Osteoblast (primary cell): ENCODE measurements at places on chromosomes 2 and 18. TPM values are rescaled to one million over a fixed set of nuclear protein-coding genes. Genes with fewer than 3 reads are reported as not detected.
A peak's percentile ranks its signal among the peaks of the same experiment; 100 is the strongest.

The NFU1 gene
- 34.0 and 36.2 TPM in 2 replicates for total RNA-seq

The SPP2 gene
- total RNA-seq = not detected in 2 replicates

The CNGA3 gene
- 0.29 and 0.36 TPM in 2 replicates for total RNA-seq

The SCN2A gene
- total RNA-seq = 2.2 and 5.0 TPM in 2 replicates

The TOGARAM2 gene
- total RNA-seq = under 0.01 and 0.72 TPM in 2 replicates

The CLEC4F gene
- not detected in 2 replicates for total RNA-seq

The IDH1 gene
- total RNA-seq = 181 and 226 TPM in 2 replicates

The PTPRN gene
- under 0.01 and 1.2 TPM in 2 replicates for total RNA-seq

DNA sequence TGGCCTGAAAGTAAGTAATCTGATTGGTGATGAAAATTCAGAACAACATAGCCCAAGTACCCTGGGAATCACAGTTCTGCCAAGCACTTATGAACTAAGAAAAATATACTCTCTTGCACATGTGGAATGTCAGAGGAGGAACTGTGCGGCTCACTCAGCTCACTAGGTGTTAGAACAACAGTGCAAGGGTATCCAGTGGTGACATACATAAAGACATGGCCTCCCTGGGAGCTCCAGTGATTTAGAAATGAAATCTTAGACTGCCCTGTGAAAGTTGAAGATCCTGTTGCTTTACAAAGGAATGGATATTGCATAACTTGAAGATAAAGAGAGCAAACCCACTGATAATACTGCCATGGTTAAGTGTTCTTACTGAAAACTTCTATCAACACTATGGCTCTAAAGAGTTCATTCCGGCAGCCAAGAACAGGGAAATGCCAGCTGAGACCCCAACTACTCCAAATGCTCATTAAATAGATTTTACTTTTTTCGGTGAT lies 246.2 kb downstream of the ARHGAP15 start:
- no peak for DNase-seq
- no peak overlapping the region for H3K4me3 ChIP-seq
- H3K4me1 ChIP-seq = no peaks in the 10 kb centered on the region
- no peaks in the 10 kb centered on the region for H3K27me3 ChIP-seq
- H3K27ac ChIP-seq = no peak overlapping the region
- H3K36me3 ChIP-seq = no peaks in the 10 kb centered on the region

- no peak overlapping the region for H3K4me3 ChIP-seq
- no peak overlapping the region for H3K27ac ChIP-seq
- H3K36me3 ChIP-seq = no peaks in the 10 kb centered on the region
- DNase-seq = no peak
- peaks cover 14% of the 10 kb centered on the region for H3K4me1 ChIP-seq
These were observed 163.3 kb downstream of the METTL4 start for GRCh38 chr18:2407961-2408360.

DNA sequence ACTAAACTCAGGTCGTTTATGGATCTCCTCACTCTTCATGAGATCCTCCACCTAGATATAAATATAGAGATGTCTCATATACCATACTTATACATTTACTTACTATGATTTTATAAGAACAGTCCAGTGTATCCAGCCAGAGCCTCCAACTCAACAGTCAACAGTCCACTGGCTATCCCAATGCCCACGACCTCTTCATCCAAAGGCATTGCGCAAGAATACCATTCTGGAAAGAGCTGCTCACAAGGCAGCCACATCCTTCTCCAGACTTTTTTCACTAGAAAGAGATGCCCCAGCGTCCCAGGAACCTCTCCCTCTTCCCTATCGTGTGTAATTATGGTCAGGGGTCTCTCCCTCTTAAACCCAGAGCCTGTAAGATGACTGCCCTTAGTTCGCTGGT lies 448.8 kb downstream of the LRATD1 start:
- no peak overlapping the region for H3K4me3 ChIP-seq
- no peaks in the 10 kb centered on the region for H3K36me3 ChIP-seq
- no peak overlapping the region for H3K27ac ChIP-seq

DNA sequence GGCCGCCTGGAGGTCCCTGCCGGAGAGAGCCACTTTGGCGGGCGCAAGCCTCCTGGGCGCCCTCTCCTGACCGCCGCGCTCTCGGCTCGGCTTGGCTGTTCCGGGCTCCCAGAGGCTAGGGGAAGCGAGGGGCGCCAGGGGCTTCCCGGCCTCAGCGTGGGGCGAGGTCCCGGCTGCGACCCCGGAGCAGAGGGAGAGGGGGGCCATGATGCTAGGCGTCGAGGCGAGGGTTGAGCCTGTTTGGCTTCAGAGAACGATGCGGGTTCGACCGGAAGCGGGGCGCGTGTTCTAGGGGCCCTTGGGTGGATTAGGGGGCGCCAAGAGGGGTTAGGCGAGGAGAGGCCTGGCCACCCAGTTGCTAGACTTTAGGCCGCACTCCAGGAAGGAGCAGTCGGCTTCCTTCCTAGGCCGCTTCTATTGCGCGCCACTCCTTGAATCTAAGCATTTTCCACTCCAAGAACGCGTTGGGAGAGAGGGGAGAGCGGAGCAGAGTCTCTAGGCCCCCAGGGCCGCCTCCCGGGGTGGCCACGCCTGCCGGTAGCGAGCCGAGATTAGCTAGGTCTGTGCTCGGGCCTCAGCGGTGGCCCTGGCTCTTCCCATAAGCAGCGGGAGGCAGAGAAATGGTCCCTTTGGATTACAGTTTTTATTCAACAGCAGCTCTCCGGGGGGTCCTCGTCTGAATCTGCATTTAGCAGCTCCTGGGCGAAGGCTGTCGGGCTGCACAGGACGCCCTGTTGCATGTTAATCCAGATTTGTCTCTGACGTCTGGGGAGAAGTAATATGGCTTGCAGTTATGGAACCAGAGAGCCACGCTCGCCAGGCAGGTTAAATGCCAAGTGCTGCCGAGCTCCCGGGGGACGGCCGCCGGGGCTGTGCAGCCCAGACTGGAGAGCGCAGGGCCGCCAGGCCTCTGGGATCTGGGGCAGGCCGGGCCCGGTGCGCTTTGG lies 11.3 kb downstream of the MEIS1 start:
- H3K36me3 ChIP-seq = peaks cover 27% of the 10 kb centered on the region
- no peaks in the 10 kb centered on the region for H3K27me3 ChIP-seq
- no peak for DNase-seq
- H3K4me1 ChIP-seq = no peaks in the 10 kb centered on the region

DNA sequence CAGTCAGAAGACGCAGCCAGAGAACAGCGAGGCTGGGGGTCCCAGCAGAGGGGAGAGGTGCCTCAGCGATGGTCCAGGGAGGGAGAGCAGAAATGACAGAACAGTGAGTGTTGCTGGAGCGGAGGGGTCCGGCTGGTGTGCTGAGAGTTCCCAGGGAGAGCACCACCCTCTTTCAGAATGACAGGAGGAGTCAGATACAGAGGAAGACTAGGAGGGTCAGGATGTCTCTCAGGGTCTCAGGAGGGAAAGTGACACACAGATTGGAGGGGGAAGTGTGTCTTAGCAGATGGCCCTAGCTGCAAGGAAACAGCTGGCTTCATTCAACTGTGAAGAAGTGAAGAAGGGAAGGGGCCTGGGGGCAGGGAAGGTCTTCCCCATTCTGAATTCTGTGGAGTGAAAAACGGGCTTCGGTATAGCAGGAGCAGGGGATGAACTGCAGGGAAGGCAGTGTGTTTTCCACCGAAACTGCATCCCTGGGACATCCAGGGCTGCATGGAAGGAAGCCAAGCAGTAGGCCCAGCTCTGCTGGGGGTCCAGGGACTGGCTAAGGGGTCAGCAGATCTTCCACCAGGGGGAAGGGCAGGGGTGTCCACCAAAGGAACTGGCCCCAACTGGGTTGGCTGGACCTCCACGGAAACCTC lies 90.0 kb upstream of the OTOS start:
- H3K4me3 ChIP-seq = no peak overlapping the region
- DNase-seq = peak; percentile 77
- no peaks in the 10 kb centered on the region for H3K27me3 ChIP-seq
- H3K36me3 ChIP-seq = no peaks in the 10 kb centered on the region

- DNase-seq = peak; percentile 31
- peaks cover 10% of the 10 kb centered on the region for H3K4me1 ChIP-seq
- no peak overlapping the region for H3K4me3 ChIP-seq
These were observed 160.8 kb upstream of the KYNU start for GRCh38 chr2:142716463-142717242.

DNA sequence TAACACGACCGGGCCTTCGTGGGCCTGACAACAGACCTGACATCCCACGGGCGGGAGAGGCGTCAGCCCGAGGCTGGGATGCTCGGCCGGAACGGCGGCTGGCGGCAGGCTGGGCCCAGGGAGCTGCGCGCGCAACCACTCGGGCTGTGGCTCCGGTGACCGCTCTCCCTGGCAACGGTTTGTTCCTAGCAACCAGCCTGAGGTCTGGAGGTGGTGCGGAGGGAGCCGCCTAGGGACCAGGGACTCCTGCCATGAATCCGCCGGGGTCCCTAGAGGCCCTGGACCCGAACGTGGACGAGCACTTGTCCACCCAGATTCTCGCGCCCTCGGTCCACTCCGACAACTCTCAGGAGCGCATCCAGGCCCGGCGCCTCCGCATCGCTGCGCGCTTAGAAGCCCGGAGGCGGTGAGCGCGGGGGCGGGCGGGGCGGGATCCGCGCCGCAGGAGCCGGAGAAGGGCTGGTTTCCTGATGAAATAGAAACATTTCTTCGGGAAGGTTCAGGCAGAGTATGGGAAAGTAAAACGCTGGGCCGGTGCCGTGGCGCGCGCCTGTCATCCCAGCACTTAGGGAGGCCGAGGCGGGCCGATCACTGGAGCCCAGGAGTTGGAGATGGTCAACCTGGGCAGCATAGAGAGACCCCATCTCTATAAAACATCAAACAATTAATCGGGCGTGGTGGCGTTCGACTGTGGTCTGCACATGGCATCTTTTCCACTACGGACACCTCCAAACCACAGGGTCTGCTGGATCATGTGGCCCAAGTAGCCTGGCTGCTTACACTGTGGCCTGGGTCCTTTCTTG lies at the start of gene DRC1:
TSS of gene DRC1 (plus strand) at position 182 of the 803 bp plus-strand sequence. CDS start at position 252, 70 bp downstream.
- peak within 1 kb of the TSS; percentile 71 for H3K4me3 ChIP-seq
- H3K27ac ChIP-seq = peak within 1 kb of the TSS; percentile 61
- no peaks in the 10 kb centered on the region for H3K36me3 ChIP-seq
- no peaks in the 10 kb centered on the region for H3K27me3 ChIP-seq
- peaks cover 6% of the 10 kb centered on the region for H3K4me1 ChIP-seq
- peak; percentile 98 for DNase-seq

DNA sequence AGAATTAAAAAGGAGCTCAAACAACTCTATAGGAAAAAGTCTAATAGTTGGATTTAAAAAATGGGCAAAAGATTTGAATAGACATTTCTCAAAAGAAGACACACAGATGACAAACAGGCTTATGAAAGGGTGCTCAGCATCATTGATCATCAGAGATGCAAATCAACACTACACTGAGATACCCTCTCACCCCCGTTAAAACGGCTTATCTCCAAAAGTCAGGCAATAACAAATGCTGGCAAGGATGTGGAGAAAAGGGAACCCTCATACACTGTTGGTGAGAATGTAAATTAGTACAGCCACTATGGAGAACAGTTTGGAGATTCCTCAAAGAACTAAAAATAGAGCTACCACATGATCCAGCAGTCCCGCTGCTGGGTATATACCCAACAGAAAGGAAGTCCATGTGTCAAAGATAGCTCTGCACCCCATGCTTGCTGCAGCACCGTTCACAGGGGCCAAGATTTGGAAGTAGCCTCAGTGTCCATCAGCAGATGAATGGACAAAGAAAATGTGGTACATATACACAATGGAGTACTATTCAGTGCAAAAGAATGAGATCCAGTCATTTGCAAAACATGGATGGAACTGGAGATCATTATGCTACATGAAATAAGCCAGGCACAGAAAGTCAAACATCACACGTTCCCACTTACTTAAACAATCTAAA lies 46.7 kb upstream of the B3GNT7 start:
- peaks cover 12% of the 10 kb centered on the region for H3K36me3 ChIP-seq
- H3K4me3 ChIP-seq = no peak overlapping the region
- H3K27me3 ChIP-seq = no peaks in the 10 kb centered on the region
- no peak for DNase-seq
- no peaks in the 10 kb centered on the region for H3K4me1 ChIP-seq
- H3K27ac ChIP-seq = no peak overlapping the region

DNA sequence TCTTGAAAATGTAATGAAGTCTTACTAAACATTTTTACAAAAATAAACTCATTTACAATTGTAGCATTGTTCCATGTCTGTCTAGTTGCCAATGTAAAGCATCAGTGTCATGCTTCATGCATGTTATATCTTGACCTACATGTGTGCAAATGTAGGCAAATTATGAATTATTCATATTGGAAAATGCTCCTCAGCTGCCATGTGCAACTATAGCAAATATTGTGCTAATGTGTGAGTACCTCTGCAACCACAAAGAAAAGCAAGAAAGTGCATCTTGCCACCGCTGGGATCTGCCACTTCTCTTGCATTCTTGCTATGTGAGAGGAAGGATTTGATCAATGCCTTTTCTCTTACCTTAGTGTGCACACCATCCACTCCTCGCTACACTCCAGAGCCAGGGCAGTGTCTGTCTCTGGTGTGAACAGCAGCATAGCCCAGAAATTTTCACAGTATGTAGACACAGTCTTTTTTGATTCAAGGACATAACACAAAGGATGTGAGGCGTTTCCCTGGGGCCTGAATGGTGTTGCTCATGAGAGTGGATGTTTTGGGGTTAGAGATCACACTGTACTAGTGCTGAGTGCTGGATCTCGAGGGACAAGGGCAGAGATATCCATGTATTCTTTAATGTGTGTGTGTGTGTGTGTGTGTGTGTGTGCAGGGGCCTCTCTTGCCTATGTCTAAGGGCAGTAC lies 47.6 kb upstream of the HAAO start:
- no peaks in the 10 kb centered on the region for H3K36me3 ChIP-seq
- no peak for DNase-seq
- H3K4me3 ChIP-seq = no peak overlapping the region
- H3K27ac ChIP-seq = no peak overlapping the region
- H3K4me1 ChIP-seq = peaks cover 22% of the 10 kb centered on the region

- H3K27me3 ChIP-seq = no peaks in the 10 kb centered on the region
- H3K4me3 ChIP-seq = no peak overlapping the region
- H3K36me3 ChIP-seq = no peaks in the 10 kb centered on the region
- no peaks in the 10 kb centered on the region for H3K4me1 ChIP-seq
- DNase-seq = no peak
These were observed 172.8 kb upstream of the SESTD1 start for GRCh38 chr2:179437430-179437829.

GRCh38 chr2:12304564-12305171 lies 412.1 kb upstream of the TRIB2 start:
- DNase-seq = no peak
- H3K27me3 ChIP-seq = no peaks in the 10 kb centered on the region
- no peaks in the 10 kb centered on the region for H3K36me3 ChIP-seq

DNA sequence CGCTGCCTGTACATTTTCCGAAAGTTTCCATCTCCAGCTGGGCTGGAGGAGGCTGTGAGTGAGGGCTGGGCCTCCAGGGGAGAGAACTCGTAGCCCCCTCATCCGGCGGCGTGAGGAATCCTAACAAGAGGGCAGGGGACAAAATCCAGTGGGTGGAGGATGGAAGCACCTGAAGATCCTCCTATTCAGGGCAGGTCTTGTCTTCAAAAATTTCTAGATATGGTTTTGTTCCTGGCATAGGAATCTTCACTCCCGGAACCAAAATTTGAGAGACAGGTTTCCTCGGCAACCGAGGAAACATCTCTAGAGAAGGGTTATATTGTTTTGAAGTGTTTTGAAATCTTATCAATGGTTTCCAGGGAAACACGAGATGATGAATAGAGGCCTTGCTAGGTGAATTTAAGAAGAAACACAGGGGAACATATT lies 136.7 kb downstream of the SH3BP4 start:
- H3K27me3 ChIP-seq = peaks cover 4% of the 10 kb centered on the region
- H3K27ac ChIP-seq = no peak overlapping the region
- no peak overlapping the region for H3K4me3 ChIP-seq
- no peaks in the 10 kb centered on the region for H3K4me1 ChIP-seq
- DNase-seq = peak; percentile 68

- DNase-seq = peak; percentile 34
- H3K4me3 ChIP-seq = no peak overlapping the region
- peaks cover 21% of the 10 kb centered on the region for H3K4me1 ChIP-seq
- no peaks in the 10 kb centered on the region for H3K36me3 ChIP-seq
These were observed 67.2 kb downstream of the COLEC12 start for GRCh38 chr18:433298-433697.

- no peak overlapping the region for H3K27ac ChIP-seq
- H3K4me3 ChIP-seq = no peak overlapping the region
- DNase-seq = no peak
These were observed 226.1 kb downstream of the DOK6 start for GRCh38 chr18:69626643-69627242.
